HAP-1 (cell line): ENCODE measurements at places on chromosomes 3 and 15.

DNA sequence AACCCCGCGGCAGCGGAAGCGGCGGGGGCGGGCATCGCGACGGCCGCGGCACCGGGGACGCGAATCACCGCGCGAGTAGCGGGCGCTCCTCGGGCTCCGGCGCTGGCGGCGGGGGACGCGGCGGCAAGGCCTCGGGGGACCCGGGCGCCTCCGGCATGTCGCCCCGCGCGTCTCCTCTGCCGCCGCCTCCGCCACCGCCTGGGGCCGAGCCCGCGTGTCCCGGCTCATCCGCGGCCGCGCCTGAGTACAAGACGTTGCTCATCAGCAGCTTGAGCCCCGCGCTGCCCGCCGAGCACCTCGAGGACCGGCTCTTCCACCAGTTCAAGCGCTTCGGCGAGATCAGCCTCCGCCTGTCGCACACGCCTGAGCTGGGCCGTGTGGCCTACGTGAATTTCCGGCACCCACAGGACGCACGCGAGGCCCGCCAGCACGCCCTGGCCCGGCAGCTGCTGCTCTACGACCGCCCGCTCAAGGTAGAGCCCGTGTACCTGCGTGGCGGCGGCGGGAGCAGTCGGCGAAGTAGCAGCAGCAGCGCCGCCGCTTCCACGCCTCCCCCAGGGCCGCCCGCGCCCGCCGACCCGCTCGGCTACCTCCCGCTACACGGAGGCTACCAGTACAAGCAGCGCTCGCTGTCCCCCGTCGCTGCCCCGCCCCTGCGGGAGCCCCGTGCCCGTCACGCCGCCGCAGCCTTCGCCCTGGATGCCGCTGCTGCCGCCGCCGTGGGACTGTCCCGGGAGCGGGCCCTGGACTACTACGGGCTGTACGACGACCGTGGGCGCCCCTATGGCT, 675 bp downstream of the RBM15B start:
- no peak for DNase-seq

- no peak for DNase-seq
These were observed 781.8 kb downstream of the CADM2 start for GRCh38 chr3:85740561-85740960.

GRCh38 chr3:137165117-137165806, 207.5 kb downstream of the IL20RB start:
- no peak for DNase-seq

GRCh38 chr3:84100861-84101260, 857.9 kb upstream of the CADM2 start:
- no peak for DNase-seq

GRCh38 chr3:162704238-162704637, 1207.6 kb downstream of the OTOL1 start:
- no peak for DNase-seq

DNA sequence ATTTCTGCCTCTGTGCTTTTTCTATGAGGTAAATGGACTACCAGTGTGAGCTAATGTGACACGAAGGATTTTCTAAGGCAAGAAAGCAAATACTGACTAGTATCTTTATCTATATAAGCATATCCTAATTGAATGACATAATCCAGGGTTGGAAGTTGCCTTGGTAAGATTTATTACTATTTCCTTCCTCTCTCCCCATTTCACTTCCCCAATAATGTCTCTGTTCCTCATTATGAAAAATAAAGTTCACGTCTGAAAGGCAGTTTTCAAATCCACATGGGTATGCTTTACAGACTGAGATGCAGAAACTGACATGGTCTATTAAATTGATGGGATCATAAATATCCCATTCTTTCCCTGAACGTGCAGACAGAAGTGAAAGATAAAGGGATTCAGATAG, 86.0 kb downstream of the DTWD1 start:
- DNase-seq: no peak

GRCh38 chr3:136802481-136802996, 16.4 kb upstream of the SLC35G2 start:
- DNase-seq: peak; percentile 18

- no peak for DNase-seq
These were observed 37.3 kb upstream of the CDV3 start for GRCh38 chr3:133535971-133536881.

GRCh38 chr3:56919137-56919796, 117.5 kb upstream of the ARHGEF3 start:
- no peak for DNase-seq

DNA sequence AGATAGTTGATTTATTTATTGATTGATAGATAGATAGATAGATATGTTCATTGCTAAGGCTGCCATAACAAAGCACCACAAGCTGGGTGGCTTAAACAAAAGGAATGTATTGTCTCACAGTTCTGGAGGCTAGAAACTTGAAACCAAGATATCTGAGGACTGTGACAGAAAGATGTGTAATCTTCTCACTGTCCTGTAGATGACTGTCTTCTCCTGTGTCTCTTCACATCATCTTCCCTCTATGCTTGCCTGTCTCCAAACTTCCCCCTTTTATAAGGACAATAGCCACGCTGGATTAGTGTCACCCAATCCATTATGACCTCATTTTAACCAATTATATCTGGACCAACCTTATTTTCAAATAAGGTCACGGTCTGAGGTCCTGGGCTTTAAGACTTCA, 40.9 kb downstream of the GNB4 start:
- DNase-seq: no peak

DNA sequence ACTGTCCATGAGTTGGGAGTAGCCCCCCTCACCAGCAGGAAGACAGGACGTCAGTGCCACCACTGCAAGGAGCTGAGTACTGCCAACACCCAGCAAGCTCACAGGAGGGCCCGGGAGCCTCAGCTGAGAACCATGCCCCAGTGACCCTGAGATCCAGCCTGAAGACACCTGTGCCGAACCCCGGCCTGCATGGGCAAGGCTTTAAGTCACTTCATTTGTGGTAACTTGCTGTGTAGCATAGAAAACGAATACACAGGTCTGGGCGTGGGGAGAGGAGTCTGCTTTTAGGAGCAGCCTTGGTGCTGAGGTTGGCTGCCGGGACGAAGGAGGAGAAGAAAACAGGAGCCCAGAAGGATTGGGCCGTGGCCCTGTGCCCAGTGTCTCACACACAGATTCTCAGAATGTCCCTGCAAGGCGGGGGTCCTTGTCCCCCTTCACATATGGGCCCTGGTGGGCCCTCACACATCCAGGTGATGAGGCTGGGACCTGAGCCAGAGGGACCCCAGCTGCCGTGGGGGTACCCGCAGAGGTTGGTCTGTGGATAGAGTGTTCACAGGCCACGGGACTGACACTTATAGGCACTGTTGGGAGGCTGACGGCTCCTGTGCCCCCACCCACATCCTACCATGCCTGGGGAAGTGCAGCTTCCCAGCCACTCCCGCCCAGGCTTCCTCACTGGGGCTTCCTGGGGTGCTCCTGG, 85.3 kb downstream of the PLXNA1 start:
- no peak for DNase-seq

DNA sequence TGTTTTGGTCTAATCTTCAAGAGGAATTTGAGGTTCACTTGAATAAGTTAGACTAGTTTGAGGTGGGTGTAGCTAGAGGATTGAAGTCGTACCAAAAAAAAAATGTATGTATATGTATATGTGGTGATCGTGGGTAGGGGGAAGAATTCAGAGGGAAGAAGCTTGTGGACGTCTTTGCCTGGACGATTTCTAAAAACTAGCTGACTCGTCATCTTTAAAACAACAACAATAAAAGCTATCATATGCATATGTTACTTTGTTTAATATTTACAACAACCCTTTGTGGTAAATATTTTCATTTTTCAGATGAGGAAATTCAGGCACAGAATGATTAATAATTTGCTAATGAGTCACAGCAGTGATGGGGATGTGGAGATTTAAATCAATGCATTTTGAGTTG, 18.1 kb downstream of the RNF111 start:
- no peak for DNase-seq

- DNase-seq: no peak
These were observed 91.7 kb downstream of the CEMIP start for GRCh38 chr15:80870893-80871292.

GRCh38 chr15:66153549-66154415, 99.8 kb downstream of the MEGF11 start:
- DNase-seq: no peak

DNA sequence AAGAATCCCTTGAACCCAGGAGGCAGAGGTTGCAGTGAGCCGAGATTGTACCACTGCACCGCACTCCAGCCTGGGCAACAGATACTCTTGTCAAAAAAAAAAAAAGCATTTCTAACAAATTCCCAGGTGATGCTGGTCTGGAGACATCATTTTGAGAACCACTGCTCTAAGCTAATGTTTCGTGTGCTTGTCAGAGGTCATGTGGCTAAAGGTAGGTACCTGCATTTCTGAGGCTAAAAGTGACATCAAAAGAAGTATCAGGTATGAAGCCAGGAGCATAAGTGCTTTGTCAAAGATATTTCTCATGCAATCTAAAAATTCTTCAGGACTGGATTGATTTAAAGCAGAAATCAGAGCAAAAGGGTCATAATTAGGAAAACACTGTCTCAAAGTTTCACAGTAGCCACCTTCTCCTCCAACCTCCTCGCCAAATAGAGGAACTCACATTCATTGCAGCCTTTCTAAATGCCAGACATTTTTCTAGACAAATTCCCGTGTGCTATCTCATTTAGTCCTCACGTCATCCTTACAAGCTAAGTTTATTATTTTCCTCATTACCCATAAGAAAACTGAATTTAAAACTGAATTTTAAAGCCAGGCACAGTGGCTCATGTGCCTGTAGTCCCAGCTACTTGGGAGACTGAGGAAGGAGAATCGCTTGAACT, 25.7 kb upstream of the GSK3B start:
- no peak for DNase-seq

GRCh38 chr15:100310513-100311153, 31.1 kb downstream of the ADAMTS17 start:
- no peak for DNase-seq

GRCh38 chr3:44055951-44056350, 185.7 kb upstream of the TOPAZ1 start:
- no peak for DNase-seq

DNA sequence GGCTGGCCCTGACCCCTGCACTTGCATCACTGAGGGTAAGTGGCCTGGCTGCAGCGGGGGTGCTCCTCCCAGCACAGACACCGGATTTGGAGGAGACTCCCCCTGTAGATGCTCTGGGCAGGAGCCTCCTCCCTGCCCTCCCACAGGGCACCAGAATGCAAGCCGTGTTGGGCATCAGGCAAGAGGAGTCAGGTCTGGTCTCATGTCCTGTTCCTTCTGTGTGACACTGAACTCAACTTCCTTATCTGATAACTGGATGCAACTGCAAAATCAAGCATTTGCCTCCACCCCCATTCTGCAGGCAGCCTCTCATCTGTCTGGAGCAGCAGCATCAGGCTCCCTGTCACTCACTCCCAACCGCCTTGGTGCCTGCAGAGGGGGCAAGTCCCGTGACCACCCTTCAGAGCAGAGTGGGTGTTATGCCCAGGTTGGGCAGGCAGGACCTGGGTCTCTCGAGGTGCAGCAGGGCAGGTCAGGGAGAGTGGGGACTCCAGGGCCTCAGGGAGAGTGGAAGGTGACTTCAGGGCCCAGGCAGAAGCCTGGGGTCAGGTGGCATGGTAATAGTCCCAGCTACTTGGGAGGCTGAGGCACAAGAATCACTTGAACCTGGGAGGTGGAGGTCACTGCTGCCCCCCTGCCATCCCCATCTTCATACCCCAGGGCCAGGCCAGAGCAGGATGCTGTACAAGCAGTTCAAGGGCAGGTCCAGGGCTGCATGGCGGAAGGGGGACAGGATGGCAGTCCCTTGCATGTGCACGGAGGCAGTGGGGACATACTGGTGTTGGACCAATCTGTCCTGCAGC, 10.5 kb upstream of the RPL29 start:
- no peak for DNase-seq

GRCh38 chr15:23869396-23869795, 182.3 kb upstream of the NDN start:
- DNase-seq: no peak

- no peak for DNase-seq
These were observed 108.7 kb upstream of the ALDH1A3 start for GRCh38 chr15:100770661-100771584.

GRCh38 chr3:70822669-70823068, 510.2 kb upstream of the MDFIC2 start:
- DNase-seq: no peak

DNA sequence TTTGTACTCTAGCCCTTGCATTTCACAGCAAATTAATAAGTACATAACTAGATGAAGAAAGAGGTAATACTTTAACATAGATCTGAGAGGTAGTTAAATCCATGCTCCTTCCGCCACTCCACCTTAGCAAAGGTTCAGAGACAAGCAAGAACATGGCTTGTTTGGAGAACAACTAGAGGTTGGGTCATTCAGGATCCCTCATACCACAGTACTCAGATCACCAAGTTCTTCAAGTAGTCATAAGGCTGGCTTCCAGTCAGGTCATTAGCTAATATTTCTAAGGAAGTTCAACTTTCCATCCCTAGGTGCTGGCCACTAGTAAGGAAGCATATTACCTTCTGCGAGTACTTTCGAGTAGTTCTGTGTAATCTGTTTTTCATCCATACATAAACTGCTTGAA, 44.1 kb downstream of the CD200R1 start:
- DNase-seq: no peak

DNA sequence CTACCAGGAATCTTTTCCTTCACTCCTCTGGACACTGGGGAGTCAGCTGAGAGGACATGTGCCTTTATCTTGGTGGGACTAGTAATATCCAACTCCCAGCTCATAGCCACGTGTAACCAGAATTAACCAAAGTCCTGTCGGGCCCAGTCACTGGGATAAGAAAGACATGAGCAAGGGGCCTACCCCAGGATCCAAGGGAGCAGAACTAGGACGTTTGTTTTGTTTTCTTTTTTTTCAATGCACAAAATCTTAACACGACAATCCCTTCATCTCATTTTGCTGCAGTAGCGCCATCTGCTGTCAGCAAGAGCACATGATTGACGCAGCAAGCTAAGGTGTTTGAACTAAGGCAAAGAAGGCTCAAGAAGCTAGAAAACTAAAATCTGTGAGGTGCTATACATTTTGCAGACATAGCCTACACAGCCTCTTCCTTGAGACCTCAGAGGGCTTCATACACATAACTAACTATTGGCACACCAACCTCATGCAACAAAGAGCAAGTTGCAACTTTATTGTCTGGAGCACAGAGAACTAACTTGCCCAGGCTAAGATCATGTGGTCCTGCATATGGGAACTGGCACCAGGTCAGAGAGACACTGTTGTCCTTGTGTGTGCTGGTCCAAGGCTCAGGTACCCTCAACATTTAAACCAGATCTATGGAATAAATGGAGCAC, 43.6 kb downstream of the RLBP1 start:
- DNase-seq: peak; percentile 89

- peak; percentile 72 for DNase-seq
These were observed 215.3 kb downstream of the ROBO2 start for GRCh38 chr3:77254967-77255831.

DNA sequence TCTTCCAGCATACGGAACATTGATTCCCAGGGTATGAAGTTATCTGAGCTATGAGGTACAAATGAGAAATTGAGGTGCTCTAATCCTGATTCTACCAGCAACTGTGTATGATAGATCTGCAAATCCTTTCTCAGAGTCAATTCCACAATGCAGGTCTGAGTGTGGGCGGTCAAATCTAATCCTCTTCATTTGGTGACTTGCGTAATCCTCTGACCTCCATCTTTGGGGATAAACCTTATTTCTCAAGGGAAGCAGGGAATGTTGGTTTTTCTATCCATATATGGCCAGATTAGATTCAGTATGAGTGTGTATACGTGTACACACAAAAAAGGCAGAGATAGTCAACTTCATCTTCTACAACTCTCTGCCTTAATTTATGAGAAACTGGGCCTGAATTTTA, 348.4 kb upstream of the IL12A start:
- no peak for DNase-seq
